ENCODE measurements at places on chromosomes 3 and 15.
A peak's percentile ranks its signal among the peaks of the same experiment; 100 is the strongest.

DNA sequence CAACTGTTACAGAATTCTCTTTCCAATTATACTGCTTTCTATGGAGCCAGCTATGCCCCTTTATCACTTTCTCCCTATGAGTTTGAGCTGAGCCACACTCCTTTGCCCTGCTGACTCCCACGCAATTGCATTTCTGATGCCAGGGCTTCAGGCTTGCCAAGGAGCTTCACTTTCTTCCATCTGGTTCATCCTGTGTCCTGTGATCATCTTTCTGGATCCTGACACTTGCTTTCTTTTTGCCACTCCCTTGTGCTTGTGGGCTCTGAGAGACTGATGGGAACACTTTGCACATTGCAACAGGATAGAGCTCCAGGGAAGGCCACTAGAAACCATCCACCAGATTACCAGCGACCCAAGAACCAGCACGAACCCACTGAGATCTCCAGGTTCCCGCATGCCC is 77.0 kb upstream of the SEC13 start:
- no peak for DNase-seq

DNA sequence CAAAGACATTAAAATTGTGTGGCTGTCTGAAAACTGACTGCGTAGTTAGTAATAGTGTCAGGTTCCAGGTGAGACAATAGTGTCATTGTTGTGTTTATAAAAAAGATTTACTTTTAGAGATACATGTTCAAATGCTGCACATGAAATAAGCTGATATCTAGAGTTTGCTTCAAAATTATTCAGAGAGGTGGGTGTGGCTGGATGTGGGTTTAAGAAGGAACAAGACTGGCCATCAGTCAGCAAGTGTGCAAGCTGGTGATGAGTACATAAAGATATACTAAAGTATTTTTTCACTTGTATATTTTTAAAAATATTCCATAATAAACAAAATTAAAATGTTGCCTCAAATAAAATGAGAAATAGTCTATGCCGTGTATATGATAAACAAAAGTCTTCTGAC is 190.6 kb downstream of the ARRDC4 start:
- no peak for DNase-seq

DNA sequence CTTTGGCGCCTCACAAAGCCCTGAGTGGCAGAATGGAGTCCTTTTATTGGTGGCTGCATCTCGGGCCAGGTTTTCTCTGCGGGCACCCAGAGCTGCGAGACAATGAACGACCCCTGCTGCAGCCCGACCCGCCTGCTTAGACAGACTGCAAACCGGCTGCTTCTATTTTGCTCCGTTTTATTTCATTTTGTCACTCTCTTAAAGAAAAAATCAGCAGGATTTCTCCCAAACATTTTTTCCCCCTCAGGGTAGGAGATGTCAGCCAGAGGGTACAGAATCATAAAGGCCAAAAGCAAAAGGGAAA is 64.8 kb downstream of the OXNAD1 start:
- DNase-seq = no peak

GRCh38 chr3:161422171-161422700 is 50.9 kb upstream of the SPTSSB start:
- no peak for DNase-seq

DNA sequence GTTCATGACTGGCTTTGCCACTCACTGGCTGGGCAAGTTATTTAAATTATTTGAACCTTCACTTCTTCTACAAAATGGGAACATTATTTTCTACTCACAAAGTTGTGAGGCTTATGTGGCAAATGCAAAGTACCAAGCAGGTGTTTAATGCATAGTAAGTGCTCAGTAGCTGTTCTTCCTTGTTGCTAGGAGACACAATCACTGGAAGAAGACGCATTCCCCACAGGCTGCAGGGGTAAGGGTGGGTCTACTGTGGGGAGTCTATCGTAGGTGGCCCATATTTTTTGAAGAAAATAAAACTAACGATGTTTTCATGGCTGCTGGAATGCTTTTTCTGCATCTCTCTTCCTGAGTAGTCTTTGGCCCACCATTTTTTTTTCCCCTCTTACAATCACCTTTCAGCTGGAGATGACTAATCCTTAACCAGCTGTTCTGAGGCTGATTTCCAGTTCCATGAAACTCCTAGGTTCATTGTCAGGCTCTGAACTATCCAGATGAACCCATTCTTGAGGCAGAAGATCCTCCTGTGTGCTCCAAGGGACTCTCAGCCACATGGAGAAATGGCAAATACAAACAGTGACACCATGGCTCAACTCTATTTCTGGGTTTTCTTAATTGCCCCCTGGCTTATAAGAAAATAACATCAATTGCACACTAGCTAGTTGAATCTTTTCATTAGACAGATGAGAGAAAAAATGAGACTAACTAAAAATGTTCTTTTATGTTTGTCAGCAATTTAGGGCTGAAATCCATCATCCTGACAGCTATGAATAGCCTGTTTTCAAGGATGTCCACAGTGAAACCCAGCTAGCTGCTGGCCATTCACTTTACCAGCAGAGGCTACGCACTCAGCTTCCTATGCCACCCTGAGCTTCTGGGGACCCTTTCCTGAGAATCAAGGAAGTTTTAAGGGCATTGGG is 108.3 kb upstream of the ETV5 start:
- DNase-seq = no peak

- peak; percentile 65 for DNase-seq
These were observed 728 bp downstream of the CRTC3 start for GRCh38 chr15:90530250-90531051.

DNA sequence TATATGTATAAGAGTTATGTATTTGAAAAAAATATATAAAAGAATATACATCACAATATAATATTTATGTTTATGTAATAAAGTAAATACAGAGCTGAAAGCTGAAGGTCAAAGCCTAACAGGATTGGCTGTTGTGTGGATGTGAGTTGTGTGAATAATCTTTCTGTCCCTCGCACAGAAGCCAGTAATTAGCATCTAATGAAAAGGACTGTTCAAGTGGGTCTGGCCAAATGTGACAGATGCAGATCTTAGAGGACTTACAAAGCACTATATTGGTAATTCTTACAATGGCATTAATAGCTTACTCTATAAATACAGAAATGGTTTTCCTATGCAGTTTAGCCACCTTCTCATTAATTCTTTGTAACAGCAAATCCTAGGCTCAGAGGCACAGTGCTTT is 2.4 kb downstream of the MKRN3 start:
- DNase-seq = no peak

- DNase-seq = no peak
These were observed 1.9 kb downstream of the AEN start for GRCh38 chr15:88623061-88623460.

DNA sequence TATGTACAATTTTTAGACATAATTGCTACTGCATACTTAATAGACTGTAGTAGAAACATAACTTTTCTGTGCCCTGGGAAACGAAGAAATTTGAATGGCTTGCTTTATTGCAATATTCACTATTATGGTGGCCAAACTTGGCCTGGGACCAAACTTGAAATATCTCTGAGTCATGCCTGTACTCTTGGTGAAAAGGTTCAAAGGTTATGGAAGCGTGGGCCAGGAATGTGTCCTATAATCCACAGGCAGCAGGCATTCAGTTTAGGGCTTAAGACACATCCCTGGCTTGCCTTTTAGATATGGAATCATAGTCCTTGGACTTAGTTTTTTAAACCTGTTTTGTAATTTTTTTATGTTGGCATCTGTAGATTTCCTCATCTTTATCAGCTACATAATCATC is 124.3 kb downstream of the LRIG1 start:
- no peak for DNase-seq

GRCh38 chr3:49869525-49870126 is at the start of gene CAMKV:
Gene CAMKV, minus strand, starts transcription at chr3:49869906. Its CDS starts 7,518 bp downstream, at chr3:49862388.
- no peak for DNase-seq

DNA sequence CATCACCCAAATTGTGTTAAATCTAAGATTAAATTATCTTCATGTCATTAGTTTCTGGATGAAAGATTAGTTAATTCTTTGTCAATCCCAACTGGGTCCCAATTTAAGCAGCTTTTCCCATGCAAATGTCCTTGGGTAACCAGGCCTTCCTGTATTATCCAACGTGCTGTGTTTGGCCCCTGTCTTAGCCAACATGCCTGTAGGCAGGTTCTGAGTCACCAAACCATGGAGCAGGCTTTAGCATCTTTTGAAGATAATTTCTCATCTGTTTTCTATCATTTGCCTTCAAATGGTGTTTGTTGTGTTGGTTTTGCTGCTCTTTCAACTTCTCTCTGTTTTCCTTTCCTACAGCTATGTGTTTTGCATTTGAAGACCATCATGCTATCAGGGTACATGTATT is 216.2 kb downstream of the ITPR1 start:
- DNase-seq = no peak

DNA sequence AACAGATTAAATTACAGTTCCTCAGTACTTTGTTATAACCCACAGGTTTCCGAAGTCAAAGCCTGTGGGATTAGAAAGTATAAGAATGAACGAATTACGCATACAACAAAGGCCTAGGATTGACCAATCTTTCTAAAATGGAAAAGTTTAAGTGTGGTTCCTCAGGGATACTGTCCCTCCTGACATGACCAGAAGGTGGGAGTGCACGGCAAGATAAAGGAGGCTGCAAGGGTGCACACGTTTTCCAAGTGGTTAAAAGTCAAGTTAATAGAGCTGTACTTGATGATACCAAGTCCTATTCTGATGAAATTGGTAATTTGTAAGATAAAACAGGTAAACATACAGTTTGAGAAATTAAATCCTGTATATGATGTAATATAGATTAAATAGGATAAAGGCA is 96.2 kb downstream of the ALDH1A2 start:
- DNase-seq = no peak

- DNase-seq = no peak
These were observed 108.8 kb upstream of the MME start for GRCh38 chr3:154971341-154971740.

DNA sequence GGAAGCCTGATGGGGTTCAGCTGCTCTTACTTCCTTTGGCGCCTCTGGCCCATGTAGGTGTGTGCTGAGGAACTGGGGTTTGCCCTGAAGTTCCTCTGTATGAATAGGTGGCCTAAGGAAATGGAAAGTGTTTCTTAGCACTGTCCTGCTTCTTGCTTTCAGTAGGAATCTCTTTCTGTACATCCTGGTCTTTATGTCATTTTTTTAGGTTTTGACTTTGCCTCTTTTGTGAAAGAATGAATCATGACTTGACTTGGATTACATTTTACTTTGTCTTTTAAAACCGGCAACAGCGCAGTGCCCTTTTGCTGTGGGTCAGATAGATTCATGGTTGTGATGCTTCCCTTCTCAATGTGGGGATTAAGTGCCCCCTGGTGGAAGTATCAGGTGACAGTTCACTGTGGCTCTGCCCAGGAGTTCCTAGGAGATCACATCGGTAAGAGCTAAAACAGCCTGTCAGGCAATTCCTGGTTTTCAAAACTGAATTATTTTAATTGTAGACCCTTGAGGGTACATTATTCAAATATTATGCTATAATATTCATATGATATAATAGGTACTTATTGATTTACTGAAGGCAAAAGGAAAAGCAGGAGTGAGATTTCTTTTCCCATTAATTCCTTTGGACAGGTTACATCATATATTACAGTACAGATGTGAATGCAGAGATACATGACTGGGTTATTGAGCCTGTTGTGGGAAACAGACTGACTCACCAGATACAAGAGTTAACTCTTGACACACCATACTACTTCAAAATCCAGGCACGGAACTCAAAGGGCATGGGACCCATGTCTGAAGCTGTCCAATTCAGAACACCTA is 95.4 kb downstream of the HCN4 start:
- DNase-seq = peak; percentile 5

DNA sequence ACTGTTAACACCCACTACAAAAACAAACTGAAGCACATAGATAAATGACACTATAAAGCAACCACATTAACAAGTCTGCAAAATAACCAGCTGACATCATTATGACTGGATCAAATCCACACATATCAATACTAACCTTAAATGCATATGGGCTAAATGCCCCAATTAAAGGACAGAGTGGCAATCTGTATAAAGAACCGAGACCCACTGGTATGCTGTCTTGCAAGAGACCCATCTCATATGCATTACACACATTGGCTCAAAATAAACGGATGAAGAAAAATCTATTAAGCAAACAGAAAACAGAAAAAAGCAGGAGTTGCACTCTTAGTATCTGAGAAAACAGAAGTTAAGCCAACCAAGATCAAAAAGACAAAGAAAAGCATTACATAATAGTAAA is 1375.4 kb downstream of the ZPLD1 start:
- no peak for DNase-seq

DNA sequence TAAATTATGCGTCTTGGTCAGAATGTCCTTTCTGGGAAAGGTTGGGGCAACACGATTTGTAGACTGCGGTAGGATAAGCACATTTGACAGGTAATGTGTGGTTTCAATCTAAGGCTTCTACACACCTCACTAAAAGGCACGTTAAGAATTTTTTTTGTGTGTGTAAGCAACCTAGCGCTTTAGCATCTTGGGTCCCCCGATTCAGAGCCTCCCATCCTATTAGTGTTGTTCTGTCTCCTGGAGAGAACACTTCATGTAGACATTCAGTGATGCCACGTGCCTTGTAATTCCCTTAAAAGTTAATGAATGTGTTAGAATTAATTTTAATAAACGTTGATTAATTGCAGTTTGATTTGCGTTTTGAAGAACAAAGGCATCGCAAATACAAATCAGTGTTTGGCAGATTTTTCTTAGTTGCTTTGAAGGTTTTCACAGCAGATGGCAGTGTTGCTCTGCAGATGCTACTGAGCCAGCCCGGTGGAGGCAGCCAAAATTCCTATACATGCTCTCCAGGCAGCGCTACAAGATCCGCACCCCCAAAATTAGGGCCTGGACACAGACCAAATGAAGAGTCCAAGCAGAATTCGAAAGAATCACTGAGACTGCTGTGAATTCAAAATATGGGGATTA is 63.5 kb downstream of the OTOL1 start:
- no peak for DNase-seq

DNA sequence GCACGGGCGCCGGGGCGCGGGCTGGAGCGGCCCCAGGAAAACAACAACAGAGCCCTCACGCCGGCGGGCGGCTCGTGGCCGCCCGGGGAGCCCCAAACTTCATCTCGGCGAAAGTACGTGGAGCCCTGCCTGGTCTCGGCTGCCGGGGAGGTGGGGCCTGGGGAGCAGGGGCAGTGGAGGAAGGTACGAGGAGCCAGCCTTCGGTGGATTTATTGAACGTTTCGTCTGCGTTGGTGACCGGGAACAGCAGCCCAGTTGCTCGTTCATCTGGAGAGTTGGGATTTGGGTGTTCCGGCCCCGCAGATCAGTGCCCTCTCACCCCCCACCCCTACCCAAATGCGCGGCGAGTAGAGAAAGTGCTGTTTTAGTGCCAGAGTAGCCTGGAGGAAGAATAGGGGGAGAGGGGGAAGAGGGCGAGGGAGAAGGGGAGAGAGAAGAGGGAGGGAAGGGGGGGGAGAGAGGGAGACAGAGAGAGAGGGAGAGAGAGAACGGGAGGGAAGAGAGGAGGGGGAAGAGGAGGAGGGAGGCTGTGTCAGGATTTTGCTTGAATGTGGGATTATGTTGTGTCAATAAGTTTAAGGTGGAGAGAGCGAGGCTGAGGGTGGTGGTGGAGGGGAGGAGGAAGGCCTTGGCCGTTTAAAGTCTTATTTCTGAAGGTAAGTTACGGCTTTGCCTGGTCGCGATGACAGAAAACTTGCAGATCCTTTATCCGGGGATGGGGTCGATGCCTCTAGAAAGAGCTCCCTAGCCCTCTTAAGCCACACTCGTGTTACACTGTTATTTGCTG is 970 bp downstream of the BBX start:
- DNase-seq = peak; percentile 31

- DNase-seq = no peak
These were observed 66.8 kb upstream of the HACD2 start for GRCh38 chr3:123651449-123652341.

- no peak for DNase-seq
These were observed 47.1 kb downstream of the KLF15 start for GRCh38 chr3:126309861-126310655.

- DNase-seq = no peak
These were observed 434.7 kb upstream of the AGTR1 start for GRCh38 chr3:148262980-148263379.

Data from T-helper 2 cell (primary cell).